ENCODE measurements at places on chromosomes 12 and 14. TPM values are rescaled to one million over a fixed set of nuclear protein-coding genes. Genes with fewer than 3 reads are reported as not detected.

Gene CCDC38
- not detected for total RNA-seq

Gene FOXN3
- 11.5 TPM for total RNA-seq

Gene TTC7B
- 27.7 TPM for total RNA-seq

Gene MSRB3
- 8.3 TPM for total RNA-seq

Gene LBHD2
- not detected for total RNA-seq

Gene CLEC1B
- total RNA-seq, result not detected

Gene GUCY2C
- 0.08 TPM for total RNA-seq

Gene KRT6C
- 11.7 TPM for total RNA-seq

Gene CLEC12A
- total RNA-seq, result not detected

Gene TTC9
- 0.46 TPM for total RNA-seq

Gene PLCZ1
- total RNA-seq, result not detected

Gene LRFN5
- not detected for total RNA-seq

Gene DPF3
- 0.16 TPM for total RNA-seq

Gene SMCO2
- 0.31 TPM for total RNA-seq

Gene MIPOL1
- 3.7 TPM for total RNA-seq

Gene NAP1L1
- 348 TPM for total RNA-seq

Gene STON2
- total RNA-seq, result 81.2 TPM

Gene TSPAN9
- total RNA-seq, result 12.5 TPM

Gene ALG10
- 5.3 TPM for total RNA-seq

Gene OTX2
- not detected for total RNA-seq

Gene DIO2
- not detected for total RNA-seq

Gene CLECL1
- total RNA-seq, result not detected

Gene OLR1
- not detected for total RNA-seq

Gene REP15
- 0.08 TPM for total RNA-seq

Gene CPNE6
- not detected for total RNA-seq

Gene OTUB2
- total RNA-seq, result 2.4 TPM

Gene MRPL51
- total RNA-seq, result 161 TPM

Gene VASH1
- 0.16 TPM for total RNA-seq

Gene BDKRB1
- 8.7 TPM for total RNA-seq

Gene IGFBP6
- 128 TPM for total RNA-seq

Gene APOLD1
- total RNA-seq, result 0.23 TPM

Gene LRP1-AS
- not detected for total RNA-seq

All from hair follicular keratinocyte (primary cell).